ENCODE measurements at places on chromosomes 6 and 20.
A peak's percentile ranks its signal among the peaks of the same experiment; 100 is the strongest.

DNA sequence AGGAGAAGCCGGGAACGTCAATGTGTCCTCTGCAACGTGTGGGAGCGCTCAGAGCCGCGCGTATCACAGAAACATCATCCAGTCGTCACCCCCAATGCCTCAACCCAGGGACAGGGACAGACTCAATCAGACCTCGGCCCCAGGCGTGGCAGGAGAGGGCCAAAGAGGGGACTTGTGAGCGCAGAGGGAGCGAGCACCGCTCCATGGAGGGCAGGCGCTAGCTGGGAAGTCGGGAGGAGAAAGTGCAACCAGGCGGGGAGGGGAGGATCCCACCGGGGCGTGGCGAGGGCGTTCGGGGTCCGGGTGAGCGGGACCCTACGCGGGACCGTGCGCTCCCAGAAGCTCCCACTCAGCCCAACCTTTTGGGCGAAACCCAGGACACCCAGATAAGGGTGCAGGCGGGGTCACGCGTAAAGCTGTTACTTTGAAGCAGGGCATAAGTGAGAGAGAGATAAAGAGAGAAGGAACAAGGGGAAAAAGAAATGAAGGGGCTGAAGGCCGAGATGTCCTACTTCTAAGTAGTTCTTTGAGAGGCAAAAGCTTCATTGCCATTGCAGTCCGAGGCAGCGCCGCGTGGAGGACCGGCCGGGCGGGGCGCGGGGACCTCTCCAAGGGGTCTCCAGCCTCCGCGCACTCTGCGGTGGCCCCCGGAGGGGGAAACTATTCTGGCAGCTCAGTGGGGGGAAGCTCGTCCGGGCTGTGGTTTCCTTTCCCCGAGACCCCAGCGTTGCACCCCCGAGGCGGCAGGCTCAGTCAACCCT lies 862 bp upstream of the SOBP start:
- DNase-seq: peak; percentile 29

DNA sequence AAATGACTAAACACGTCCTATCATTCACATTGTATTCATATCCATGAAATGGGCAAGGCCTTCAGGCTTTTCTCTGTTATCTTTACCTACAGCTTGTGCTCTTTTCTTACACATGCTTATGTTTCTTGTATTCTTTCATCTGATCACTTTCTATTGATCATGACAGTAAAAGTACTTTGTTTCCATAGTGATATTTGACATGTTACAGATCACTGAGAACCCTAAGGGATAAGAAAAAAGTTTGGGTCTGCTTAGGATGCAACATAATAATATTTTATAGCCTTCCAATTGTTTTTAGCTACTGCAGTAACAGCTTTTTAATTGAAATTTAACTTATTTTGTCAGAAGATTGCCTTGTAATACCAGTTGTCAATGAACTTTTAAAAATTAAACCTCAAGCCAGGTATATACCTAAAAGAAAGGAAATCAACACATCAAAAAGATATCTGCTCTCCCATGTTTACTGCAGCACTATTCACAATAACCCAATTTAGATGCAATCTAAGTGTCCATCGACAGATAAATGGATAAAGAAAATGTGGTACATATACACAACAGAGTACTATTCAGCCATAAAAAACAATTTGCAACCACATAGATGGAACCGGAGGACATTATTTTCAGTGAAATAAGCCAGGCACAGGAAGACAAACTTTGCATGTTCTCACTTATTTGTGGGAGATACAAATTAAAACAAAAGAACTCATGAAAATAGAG lies 3.0 kb upstream of the SMIM8 start:
- no peak for DNase-seq

GRCh38 chr6:6788394-6789032 lies 200.0 kb downstream of the LY86 start:
- peak; percentile 16 for DNase-seq

GRCh38 chr6:56552187-56553130 lies 90.2 kb downstream of the DST start:
- no peak for DNase-seq

- no peak for DNase-seq
These were observed 11.3 kb downstream of the KDM1B start for GRCh38 chr6:18166312-18167036.

DNA sequence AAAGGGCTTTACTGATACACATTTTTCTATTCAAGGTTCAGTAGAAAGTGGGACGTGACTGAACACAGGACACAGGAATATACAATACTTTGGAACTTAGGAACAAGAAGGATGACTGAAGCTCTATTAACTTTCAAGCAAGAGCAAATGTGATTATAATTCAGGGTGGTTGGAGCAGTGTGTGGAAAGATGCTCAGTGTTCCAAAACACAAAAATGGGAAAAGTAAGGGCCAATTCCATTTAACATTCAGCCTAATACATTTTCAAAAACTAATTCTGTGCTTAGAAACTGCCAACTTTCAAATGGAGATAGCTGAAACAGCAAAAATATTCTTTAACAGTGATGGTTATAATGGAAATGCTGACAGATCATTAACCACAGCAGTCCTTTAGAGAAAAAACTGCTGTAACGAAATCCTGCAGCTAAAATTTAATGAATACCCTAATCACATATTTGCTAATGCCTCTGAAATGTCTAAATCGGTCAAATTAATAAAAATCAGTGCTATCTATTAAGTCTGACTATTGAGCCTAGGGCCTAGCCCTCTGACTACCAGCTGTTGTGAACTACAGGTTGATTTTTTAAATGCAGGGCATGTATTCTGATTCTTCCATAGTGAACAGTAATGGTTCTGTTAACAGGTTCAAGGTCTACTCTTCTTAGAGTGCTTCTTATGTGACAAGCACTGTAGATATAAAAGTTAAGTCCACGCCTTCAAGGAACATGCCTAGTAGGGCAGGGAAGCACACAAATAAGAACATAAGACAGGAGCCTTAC lies 45.9 kb downstream of the RARS2 start:
- DNase-seq: no peak

GRCh38 chr20:528923-529604 lies 14.5 kb downstream of the CSNK2A1 start:
- DNase-seq: no peak

DNA sequence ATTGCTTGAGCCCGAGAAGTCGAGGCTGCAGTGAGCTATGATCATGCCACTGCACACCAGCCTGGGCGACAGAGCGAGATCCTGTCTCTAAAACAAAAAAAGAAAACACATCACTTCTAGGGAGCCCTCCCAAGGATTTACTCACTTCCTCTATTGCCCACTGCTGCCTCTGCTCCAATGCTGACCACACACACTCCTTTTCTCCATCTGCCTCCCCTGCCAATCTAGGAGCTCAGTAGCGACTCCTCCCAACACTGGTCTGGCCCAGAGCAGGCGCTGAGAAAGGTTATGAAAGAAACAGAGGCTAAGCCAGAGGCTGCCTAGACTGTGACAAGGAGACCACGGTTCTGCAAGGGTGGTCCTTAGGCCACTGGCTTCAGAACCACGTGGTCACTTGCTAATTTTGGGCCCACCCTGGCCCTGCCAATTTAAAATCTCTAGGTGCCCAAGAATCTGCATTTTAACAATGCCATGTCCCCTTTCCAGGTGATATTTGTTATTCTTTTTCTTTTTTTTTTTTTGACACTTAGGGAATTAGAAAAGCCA lies 1.3 kb upstream of the E2F1 start:
- no peak for DNase-seq

- no peak for DNase-seq
These were observed 477.7 kb downstream of the BTBD3 start for GRCh38 chr20:12395353-12395752.

- no peak for DNase-seq
These were observed 83.4 kb downstream of the RSPH3 start for GRCh38 chr6:158916617-158917016.

- no peak for DNase-seq
These were observed 413.5 kb downstream of the CDC5L start for GRCh38 chr6:44800784-44801592.
